ENCODE measurements at places on chromosomes 2 and 18. TPM values are rescaled to one million over a fixed set of nuclear protein-coding genes. Genes with fewer than 3 reads are reported as not detected.

GRCh38 chr2:69297216-69297615 lies 89.8 kb downstream of the GFPT1 start:
- H3K36me3 ChIP-seq, result no peaks in the 10 kb centered on the region
- DNase-seq, result no peak
- H3K27ac ChIP-seq, result no peak overlapping the region
- H3K27me3 ChIP-seq, result peaks cover 12% of the 10 kb centered on the region

- H3K4me1 ChIP-seq, result no peaks in the 10 kb centered on the region
- no peak for DNase-seq
- no peaks in the 10 kb centered on the region for H3K27me3 ChIP-seq
Observed at GRCh38 chr2:6168485-6168884, 476.3 kb downstream of the SOX11 start.

DNA sequence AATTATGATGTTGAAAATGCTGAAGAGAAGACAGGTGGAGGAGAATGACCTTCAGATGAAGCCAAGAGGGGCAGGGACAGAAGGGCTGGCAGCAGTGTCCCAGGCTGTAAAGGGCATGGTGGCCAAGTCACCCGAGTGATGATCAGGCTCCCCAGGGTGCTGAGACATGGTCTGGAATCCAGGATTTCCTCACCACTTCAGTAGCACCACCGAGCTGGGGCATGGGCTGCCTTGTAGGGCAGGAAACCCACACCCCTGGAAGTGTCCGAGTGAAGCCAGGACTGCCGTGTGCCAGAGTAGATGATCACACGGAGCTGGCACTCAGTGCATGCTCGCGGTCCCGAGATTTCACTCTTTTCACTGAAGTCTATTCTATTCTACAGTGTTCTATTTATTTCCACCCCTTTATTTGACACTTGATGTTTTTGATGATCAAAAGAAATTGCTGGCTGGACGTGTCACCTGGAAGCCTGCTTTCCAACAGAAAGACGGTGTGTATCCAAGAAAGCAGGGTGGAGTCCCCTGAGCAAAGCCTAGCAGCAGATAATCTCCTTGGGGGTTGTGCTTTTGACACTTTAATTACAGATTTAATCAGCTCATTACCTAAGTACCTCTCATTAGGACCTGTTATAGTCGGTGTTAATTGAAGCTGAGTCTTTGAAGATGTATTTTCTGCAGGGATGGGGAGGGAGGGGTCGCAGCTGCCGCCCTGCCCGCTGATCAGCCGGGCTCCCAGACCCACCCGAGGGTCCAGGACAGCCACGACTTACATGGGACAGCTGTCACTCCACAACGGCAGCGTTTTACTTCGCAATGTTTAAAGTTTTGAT lies 92.3 kb downstream of the SEPTIN10 start:
- no peak overlapping the region for H3K27ac ChIP-seq
- no peak for DNase-seq
- no peaks in the 10 kb centered on the region for H3K36me3 ChIP-seq
- no peaks in the 10 kb centered on the region for H3K27me3 ChIP-seq

Gene MOCOS
- 0.21 TPM for total RNA-seq

Gene ABCG5
- not detected for total RNA-seq

Measured in activated CD8-positive, alpha-beta T cell treated with anti-CD3 and anti-CD28 coated beads, Interleukin-2, amount 10 ng/mL, durations not matched to agents 7 days and 5 days (primary cell).